ENCODE measurements at places on chromosomes 7 and 10.

GRCh38 chr10:51117794-51118193, 43.5 kb downstream of the PRKG1 start:
- no peak for DNase-seq

DNA sequence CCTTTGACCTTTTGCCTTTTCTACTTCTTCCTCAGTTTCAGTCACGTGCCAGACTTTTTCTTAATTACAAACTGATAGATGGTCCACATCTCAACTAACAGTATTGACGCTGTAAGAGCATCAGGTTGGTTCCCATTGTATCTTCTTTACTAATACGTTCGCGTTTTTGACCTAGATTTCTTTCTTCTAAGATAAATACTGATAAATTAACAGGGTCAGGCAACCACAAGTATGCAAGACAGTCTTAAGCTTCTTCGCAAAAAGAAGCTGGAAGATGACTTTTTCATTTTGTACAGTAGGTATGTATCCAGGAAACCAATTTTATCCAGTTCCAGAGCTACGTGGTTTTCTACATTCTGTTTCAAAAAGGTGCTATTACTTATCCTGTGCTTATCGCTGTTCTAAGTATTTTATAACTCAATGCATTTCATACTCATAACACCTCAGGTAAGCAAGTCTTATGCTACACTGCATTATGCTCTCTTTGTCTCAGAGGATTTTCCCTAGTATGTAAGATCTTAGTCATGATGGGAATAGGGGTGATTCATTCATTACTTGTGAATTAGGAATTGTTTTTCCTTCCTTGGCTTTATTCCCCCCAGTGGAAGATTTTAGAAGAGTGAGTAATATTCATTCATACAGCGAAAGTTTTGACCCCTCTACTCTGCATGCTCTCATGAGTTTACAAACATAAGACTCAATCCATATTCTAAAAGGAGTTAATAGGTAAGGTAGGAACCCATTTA, 955 bp downstream of the DUS4L start:
- DNase-seq = no peak

GRCh38 chr7:158120716-158121115, 466.9 kb downstream of the PTPRN2 start:
- DNase-seq = no peak

DNA sequence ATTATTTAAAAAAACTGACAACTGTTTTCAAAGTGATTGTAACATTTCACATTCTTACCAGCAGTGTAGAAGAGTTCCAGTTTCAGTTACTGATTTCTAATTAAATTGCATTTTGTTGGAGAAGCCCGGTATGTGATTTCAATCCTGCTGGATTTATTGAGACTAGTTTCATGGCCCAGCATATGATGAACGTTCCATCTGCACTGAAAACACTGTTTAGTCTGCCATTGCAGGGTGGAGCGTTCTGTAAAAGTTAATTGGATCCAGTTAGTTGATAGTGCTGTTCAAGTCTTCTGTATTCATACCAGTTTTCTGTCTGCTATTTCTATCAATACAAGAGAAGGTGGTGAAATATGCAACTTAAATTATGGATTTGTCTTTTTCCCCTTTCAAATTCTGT, 37.3 kb upstream of the CCNY start:
- DNase-seq = no peak

GRCh38 chr7:13821152-13821787, 168.2 kb downstream of the ETV1 start:
- DNase-seq = no peak

- no peak for DNase-seq
Observed at GRCh38 chr7:69677881-69678493, 79.7 kb downstream of the AUTS2 start.

GRCh38 chr10:14142606-14143250, 188.0 kb downstream of the FRMD4A start:
- no peak for DNase-seq

DNA sequence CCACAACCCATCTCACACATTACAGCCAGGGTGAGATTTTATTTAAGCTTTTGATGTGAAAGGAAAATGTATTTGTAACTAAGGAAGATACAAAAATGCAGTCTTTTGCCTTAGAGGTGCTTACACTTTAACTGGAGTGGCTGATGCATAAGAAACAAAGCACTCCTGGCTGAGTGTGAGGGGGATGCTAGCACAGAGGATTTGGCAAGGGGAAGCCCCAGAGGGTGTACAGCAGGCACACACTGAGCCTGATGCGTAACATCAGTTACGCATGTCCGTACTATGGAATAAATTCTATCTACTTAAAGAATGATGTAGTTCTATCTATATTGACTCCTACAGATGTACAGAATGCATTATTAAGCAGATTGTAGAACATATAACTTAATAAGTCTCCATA, 17.8 kb downstream of the GIMAP8 start:
- DNase-seq = no peak

GRCh38 chr7:18866359-18867036, 250.9 kb downstream of the TWIST1 start:
- DNase-seq = peak; percentile 26

GRCh38 chr7:106643216-106644000, 17.6 kb downstream of the CCDC71L start:
- no peak for DNase-seq

DNA sequence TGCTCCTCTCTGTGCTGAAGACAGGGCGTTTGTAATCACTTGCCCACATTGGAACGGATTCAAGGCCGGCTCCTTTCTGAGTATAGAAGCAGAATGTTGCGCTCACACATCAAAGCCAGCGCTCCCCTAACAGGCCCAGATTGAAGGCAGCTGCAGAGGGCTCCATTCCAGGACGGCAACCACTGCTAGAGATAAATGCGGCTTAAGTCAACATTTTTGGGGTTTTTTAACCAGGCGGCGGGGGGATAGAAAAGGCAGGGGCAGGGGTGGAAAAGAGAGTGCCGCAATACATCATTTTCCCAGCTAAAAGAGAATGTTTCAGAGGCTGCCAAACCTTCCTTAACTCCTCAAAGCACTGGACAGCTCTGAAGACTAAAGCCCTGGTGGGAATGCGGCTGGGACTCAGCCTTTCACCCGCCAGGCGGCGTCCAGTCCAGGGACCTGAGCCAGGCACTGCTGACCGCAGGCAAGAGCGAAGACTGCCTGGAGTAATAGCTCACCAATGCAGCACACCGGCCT, 189.6 kb downstream of the TNS3 start:
- no peak for DNase-seq

DNA sequence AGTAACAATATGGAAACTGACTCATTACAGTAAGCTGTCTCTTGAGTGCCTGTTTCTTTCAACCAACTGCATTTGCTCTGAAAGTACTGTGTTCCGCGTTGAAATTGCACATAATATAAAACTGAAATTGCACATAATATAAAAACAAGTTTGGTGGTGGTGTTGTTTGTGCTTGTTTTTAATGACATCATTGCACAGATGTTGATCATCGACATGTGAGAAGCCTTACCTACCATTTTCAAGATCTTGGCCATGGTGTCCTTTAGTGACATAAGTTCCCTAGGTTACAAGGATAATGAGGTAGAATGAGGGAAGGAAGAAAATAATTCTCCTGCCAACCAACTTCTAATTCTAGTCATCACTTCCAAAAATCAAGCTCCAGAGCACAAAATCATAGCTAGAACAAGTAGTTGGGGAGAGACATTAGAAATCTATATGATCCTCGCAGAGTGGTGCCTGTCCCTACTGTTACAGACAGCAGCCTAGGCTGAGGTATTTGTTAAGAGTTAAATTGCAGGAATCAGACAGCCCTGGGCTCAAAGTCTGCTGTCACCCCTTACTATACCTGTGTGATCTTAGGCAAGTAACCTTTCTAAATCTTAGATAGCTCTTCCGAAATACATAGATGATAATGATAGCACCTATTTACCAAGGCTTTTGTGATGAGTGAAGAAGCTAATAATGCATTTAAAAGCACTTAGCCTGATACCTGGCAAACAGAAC, 29.3 kb downstream of the DOCK4 start:
- DNase-seq = no peak

DNA sequence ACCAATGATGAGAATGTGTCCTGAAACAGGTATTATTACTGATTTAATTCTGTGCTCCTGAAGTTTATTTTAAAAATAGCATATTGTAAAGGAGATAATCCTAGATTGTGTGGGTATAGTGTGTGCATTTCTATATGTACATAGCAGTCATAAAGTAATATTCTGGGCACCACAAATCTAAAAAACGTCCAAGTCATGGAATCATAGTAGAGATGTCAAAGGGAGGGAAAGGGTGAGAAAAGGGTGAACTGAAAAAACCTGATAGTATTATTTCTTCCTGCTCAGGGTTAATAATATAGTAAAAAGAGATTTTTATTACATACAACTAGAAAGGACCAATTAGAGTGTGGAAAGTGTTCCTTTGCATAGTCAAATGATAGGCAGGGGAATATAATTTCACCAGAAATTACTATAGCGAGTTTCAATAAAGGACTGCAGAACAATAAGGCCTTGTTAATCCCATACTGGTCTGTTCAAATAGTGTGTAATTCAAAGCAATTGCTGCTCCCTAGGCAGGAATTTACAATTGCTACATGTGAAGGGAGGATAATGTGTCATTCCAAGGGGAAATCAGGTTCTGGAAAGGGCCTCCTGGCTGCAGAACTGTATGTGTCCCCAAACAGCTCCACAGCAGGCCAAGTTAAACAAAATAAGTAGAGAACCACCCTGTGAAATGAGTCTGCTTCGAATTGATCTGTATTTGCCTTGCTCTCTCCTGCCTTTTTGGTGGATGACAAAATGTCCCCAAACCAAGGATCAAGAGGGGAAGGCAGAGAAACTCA, 42.5 kb upstream of the KMT2E start:
- no peak for DNase-seq

DNA sequence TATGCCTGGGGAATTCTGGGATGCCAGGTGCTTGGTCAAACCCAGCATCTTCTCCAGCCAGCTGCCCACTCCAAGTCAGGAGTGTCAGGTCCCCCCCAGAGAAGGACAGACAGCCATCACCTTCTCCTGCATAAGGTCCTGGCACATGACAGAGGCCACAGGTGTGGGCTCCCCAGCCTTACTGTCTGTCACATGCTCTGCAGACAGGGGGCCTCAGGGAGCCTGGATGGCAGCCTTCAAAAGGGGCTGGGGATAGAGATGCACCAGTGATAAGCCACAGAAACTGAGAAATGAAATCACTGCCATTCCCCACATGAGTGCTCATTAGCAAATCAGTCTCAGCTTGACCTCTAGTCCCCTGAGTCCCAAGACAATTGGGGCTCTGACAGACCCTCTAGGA, 72.9 kb downstream of the PLXNA4 start:
- no peak for DNase-seq

DNA sequence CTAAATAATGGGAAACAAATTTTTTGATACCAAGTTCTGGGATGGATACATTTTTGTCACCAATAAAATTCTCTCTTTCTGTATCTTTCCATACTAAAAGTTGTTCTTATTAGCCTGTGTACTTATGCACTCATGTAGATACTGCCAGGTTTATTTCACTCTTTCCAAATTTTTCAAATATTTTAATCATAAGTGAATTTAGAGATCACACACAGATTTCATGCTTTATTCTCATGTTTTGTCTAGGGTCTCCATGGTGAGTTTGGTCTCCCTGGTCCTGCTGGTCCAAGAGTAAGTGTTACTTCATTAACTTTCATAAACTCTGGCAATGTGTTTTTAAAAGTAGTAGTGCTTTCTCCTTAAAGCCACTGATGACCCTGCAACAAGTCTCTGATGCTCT, 20.3 kb downstream of the COL1A2 start:
- DNase-seq = no peak

DNA sequence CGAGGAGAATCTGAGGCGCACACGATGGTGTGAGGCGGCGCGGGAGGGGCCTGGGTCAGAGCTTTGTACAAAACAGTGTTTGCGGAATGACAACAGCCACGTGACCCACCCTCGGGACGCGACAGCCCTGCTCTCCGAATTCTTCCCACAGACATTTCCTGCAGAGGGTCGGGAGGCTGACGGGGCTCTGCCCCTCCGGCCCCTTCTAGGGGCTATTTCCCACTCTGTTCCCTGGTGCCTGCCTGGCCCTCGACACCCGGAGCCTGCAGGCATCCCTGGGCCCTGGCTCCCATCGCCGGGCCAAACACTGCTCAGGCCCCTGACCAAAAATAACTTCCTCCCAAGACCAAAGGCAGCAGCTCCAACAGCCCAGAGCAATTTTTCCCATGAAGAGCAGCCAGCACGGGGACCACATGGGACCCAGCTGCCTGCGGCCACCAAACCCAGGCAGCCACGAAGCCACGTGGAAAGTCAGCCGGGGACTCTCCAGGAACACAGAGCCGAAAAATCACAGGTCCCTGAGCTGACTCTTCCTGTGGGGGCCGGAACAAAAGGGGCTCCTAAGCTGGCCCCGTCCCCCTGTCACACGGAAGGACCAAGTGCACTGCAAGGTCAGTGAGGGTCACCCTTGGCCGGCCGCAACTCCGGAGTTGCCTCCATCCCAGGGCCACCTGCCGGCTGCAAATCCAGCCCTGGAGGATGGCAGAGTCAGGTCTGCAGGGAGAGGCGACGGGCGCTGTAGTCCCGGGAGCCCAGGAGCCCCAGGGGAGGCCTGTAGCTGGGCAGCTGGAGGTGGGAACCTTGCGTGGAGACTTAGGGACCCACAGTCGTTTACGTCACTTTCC, 42.0 kb downstream of the PAPOLB start:
- DNase-seq = no peak

- DNase-seq = no peak
Observed at GRCh38 chr10:18246967-18247366, 106.7 kb downstream of the CACNB2 start.

- no peak for DNase-seq
Observed at GRCh38 chr10:53356616-53357349, 584.2 kb upstream of the MBL2 start.

DNA sequence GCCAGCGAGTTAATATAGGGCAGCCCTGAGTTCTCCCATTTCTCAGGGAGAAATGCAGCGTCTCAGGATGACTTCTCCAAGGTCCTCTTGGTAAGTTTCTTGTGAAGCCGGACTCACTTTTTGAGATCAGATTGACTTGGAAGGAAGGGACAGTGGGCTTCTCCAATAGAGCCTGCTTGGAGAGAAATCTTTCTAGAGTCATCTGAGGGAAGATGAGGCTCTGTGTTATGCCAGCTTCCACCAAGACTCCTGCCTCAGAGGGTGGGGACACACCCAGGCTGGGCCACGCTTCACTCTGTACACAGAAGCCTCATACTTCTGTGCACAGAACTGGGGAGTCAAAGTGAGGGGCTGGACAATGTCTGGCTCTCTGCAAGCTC, 5.6 kb downstream of the C10orf105 start:
- no peak for DNase-seq

- DNase-seq = no peak
Observed at GRCh38 chr10:114517368-114518250, 113.3 kb upstream of the AFAP1L2 start.

- DNase-seq = no peak
Observed at GRCh38 chr7:106375499-106375898, 90.7 kb upstream of the NAMPT start.
